ENCODE measurements at places on chromosomes 7 and 10.

DNA sequence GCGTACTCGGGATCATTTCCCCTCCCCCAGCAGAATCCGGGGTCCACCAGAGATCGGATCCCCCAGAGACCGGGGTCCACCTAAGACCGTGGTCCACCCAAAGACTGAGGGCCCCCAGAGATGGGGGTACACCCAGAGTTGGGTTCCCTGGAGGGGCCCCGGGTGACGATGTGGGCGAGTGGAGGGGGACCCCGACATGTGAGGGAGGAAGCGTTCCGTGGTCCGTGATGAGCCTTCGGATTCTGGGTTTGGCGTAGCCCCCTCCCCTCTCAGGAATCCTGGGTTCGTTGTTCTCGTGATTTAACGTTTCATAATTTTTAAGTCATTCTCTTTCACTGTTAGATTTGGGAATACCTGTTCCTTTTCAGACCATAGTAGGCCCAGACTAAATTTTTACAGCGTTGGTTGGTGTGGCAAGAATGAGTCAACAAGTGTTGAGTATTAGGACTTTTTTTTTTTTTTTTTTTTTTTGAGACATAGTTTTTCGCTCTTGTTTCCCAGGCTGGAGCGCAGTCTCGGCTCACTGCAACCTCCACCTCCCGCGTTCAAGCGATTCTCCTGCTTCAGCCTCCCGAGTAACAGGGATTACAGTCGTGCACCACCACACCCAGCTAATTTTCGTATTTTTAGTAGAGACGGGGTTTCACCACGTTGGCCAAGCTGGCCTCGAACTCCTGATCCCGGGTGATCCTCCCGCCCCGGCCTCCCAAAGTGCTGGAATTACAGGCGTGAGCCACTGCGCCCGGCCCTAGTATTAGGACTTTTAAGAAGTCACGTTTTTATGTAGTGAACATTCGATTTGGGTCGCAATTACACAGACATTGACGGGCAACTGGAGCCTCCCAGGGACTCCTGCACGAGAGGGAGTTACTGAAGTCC lies 672 bp downstream of the GTPBP4 start:
- no peak for DNase-seq

DNA sequence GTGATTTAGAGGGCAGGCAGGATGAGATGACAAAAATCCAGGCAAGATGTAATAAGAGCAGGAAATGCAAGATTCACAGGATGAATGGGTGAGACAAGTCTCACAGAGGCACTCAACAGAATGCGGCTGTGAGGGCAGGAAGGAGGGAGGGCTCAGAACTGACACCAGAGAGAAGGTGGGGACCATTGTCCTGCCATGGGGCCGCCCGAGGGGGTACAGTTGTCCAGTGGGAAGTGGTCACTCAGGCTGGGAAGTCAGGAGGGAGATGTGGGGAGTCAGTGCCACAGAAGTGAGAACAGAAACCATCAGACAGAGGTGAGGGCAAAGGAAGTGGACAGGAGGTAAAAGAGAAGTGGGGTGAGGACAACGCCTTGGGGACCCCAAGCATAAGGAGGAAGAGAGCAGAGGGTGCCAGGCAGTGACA lies 8.9 kb downstream of the HIP1 start:
- no peak for DNase-seq

DNA sequence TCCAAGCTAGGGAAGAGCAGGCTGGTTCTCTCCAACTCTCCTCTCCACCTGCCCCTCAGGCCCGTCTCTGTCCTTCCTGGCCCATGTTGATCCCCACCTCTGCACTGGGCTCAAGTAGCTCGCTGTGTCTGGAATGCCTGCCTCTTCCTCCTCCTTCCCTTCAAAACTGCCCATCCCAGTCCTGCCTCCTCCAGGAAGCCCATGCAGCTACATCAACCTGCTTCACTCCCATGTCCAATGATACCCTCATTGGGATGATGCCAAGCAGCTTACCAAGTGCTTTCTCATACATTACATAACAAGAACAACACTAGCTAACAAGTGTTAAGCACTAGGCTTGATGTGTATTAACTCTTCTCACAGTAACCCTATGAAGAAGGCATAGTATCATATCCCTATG lies 8.2 kb downstream of the ASB10 start:
- DNase-seq, result no peak

GRCh38 chr7:38425509-38425908 lies 152.1 kb upstream of the TARP start:
- DNase-seq, result no peak

- no peak for DNase-seq
These were observed 37.2 kb downstream of the PIK3AP1 start for GRCh38 chr10:96683065-96683464.

GRCh38 chr7:78535655-78536054 lies 737.1 kb downstream of the PHTF2 start:
- DNase-seq, result no peak

- DNase-seq, result no peak
These were observed 83.5 kb upstream of the NEUROD6 start for GRCh38 chr7:31423994-31424393.

GRCh38 chr7:95253986-95254385 lies 70.3 kb downstream of the PON1 start:
- DNase-seq, result no peak

DNA sequence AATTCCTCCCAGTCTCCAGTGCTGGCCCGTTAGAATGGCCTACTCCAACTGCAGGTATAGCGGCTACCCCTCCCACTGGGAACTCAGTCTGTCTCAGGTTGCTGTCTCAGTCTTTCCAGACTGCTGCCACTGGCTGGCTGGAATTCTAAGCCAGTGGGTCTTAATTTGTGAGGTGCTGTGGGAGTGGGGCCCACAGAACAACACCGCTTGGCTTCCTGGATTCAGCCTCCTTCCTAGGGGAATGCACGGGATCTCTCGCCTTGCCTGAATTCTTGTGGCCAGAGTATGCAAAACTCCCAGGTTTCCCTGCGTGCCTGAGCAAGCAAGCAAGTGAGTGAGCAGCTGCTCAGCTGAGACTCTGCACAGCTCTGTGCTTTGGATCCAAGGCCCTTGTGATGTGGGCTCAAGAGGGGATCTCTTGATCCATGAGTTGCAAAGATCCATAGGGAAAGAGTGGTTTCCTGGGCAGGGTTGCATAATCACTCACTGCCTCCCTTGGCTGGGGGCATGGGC lies 41.5 kb upstream of the GPR141 start:
- no peak for DNase-seq

GRCh38 chr7:46637793-46638735 lies 717.0 kb upstream of the IGFBP3 start:
- DNase-seq, result no peak

DNA sequence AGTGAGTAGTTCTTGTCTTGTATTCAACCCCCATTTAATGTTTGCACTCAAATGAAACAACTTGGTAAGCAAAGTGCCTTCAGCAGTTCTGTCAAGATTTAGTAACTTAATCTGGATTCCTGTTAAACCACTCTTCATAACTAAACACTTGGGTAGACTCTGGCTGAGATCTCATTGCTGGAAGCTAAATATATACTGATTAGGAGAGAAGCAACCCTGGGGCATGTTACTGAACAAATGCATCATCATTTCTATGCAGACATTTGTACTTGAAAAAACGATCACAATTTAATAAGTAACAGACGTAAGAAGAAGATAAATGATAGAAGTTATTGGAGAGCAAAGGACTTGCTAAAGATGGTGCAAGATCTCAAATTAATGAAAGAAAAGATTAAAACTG lies 308.4 kb upstream of the POM121L12 start:
- no peak for DNase-seq

- DNase-seq, result no peak
These were observed 5.6 kb downstream of the UROS start for GRCh38 chr10:125817337-125817946.

DNA sequence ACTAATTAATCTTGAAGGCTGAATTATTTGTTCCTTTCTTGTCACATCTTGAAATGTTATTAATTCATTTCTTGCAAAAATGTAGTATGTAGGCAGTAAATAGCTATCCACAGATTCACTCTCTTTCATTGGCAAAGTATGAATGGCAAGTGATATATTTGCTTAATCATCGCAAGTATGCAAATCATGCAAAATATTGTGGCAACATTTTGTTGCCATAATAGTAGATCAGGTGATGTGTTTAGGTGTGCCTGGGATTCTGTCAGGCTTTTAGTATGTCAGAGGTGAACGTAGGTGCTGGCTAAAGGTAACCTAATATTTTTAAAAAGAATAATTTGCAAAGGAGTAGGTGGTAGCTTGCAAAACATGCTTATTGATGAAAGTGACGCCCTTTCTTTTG lies 5.9 kb downstream of the MAP3K8 start:
- no peak for DNase-seq

GRCh38 chr7:21355406-21355874 lies 72.4 kb upstream of the SP4 start:
- DNase-seq, result peak; percentile 80

DNA sequence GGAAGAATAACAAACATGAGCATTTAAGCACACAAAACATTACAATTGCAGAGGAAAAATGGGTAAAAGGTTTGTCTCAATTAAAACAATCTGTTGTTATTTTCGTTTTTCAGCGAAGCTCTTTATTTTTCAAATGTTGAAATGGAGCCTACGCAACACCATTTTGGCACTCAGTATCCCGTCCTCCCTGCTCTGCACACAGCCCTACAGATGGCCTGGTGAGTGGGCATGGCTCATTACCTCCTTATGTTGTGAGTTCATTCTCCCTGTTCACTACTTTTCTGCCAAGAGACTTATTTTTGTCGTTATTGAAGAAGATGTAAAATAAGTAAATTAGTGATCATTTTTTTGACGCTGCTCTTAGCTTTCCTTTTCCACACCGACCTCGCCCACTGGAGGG lies 167.8 kb upstream of the CXCL12 start:
- no peak for DNase-seq

- DNase-seq, result no peak
These were observed 47.7 kb downstream of the NOC3L start for GRCh38 chr10:94315024-94315451.

- no peak for DNase-seq
These were observed 44.3 kb downstream of the NOD1 start for GRCh38 chr7:30434140-30434799.

DNA sequence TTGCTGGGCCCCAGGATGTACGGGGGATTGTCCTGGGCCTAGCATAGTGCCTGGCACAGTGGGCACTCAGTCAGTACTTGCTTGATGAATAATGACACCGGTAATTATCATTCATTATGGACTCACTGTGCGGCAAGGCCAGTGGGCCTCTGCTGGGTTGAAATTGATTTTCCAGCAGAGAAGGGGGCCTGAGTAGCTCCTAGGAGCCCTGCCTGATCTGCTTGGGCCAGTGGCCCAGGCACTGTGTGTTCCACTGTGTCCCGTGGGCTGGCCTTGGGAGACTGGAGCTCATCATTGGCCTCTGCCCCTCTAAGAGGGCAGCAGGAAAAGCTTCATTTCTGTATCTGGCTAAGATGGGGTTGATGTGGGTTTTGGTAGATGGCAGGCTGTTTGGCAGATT lies 1.4 kb downstream of the CHST3 start:
- no peak for DNase-seq

- DNase-seq, result no peak
These were observed 148.2 kb upstream of the WNT16 start for GRCh38 chr7:121180436-121181063.

DNA sequence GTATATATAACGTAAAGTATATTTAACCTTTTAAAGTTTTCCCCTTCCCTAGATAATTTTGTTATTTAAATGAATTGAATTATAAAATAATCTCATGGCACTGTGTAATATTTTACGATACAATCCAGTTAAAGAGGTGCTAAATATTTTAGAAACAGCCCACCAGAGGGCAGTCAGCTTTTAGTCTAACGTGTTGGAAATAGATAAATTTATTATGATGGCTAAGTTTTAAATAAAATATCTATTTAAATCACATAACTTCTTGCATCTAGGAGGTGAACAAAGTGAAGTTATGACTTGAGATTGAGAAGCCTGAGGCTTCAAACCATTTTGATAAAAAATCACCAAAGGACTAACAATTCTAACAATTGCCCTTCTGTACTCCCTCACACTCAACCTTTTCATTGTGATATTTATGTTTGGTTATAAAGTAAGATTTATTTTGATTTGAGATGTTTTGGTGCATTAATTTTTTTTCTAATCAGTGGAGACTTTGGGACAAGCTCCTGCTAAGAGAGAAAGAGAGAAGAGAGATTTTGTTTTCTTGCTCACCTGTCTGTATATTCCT lies 171.5 kb upstream of the SP4 start:
- DNase-seq, result no peak

DNA sequence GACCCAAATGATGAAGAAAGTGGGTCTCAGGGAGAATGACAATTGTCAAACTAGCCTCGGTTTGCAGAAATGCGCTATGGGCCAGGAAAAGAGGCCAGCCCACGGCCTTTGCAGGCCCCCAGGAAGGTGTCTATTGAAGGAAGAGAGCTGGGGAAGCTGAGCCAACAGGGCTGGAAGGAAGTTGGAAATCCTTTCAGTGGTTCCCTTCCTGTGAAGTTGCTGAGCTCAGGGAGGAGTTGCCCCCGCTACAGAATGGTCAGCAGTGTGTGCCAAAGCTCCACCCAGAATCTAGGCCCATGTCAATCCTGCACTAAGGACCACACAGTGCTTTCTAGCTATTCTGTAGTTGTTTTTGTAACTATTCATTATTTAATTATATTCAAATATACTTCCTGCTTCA lies 91.6 kb upstream of the ANLN start:
- DNase-seq, result no peak

- no peak for DNase-seq
These were observed 991.8 kb upstream of the PHF14 start for GRCh38 chr7:9981742-9982349.

DNA sequence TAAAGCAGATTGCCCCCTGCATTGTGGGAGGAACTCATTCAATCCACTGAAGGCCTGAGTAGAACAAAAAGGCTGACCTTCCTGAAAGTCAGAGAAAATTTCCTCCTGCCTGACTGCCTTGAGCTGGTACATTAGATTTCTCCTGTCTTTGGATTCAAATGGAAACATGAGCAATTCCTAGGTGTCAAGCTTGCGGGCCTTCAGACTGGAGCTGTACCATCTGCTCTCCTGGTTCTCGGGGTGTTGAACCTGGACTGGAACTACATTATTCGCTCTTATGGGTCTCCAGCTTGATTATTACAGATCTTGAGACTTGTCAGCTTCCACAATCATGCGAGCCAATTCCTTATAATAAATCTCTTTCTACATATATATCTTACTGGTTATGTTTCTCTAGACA lies 173.6 kb upstream of the STEAP4 start:
- no peak for DNase-seq
